ENCODE measurements at places on chromosomes 7 and 10.

GRCh38 chr7:112940314-112940732 lies 146.3 kb downstream of the GPR85 start:
- no peak for DNase-seq

DNA sequence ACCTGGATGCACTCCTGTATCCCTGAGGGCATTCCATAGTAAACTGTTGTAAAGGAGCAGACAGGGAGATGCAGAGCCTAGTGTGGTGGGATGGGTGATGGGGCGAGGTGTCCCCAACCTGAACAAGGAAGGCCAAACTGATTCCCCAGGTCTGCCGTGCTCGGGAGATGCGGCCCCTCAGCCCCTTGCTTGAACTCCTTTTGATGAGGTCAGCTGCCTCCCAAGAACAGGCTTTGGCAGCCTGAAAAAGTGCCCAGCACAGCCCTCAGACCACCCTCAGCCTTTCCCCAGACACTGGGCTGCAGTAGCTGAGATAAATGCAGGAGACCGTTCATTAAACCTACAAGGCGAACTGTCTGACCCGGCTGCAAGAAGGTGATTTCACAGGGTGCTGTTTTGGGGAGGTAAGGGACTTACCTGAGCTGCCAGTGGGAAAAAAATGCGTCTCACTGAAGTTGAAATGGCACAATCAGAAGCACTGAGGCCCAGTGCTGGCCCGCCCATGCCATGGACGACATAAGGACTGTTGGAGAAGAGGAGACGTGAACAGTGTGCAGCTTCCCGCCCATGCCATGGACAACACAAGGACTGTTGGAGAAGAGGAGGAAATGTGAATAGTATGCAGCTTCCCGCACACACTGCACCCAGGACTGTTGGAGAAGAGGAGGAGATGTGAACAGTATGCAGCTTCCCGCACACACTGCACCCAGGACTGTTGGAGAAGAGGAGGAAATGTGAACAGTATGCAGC lies 148.4 kb upstream of the FAM20C start:
- DNase-seq, result no peak

- DNase-seq, result no peak
These were observed 106.7 kb upstream of the CAV2 start for GRCh38 chr7:116392806-116393205.

- no peak for DNase-seq
These were observed 62.6 kb upstream of the EN2 start for GRCh38 chr7:155395176-155395797.

GRCh38 chr7:38168890-38169570 lies 9.0 kb upstream of the STARD3NL start:
- no peak for DNase-seq

GRCh38 chr7:155124706-155125105 lies 54.6 kb downstream of the HTR5A start:
- no peak for DNase-seq

DNA sequence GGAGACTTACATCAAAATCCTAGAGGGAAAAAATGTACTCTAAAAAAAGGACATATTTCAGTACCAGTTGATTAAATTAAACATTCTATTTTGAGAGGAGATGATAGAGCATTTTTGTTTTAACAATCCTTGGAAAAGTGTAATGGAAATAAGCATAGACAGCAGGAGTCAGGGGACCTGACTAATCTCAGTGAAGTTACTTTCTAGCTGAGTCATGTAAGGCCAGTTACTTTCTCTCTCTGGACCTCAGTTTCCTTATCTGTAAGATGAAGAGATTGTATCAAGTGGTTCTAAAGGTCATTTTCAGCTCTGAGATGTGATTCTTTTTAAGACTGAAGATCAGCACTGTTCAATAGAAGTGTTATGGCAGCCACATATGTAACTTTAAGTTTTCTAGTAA lies 44.1 kb downstream of the VTI1A start:
- no peak for DNase-seq

DNA sequence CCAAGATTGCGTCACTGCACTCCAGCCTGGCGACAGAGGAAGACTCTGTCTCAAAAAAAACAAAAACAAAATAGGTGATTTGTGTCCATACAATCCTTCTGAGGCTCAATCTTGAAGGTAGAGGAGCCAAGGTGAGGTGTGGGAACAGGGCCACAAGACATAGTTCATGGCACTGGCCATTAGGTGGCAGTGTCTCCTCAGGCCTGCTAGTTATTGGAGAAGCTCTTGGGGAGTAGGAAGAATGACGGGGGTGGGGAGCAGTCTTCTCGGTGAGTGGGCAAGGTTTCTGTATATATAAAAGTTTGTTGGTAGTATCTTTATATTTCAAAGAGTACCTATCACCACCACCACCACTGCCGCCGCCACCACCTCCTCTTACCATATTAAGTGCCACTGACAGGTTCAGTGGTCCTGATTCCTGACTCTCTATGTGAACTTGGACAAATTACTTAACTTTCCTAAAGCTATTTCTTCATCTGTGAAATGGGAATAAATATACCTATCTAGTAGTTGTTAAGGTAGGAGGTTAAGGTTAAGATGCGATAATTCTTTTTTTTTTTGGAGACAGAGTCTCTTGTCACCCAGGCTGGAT lies 24.0 kb downstream of the CCSER2 start:
- no peak for DNase-seq

- DNase-seq, result no peak
These were observed 49.0 kb downstream of the SLIT1 start for GRCh38 chr10:97136756-97137155.

GRCh38 chr7:51647931-51648351 lies 331.3 kb upstream of the COBL start:
- no peak for DNase-seq

- DNase-seq, result peak; percentile 37
These were observed 69.5 kb upstream of the ZNF438 start for GRCh38 chr10:31101123-31101522.

- no peak for DNase-seq
These were observed 75.9 kb downstream of the LMBR1 start for GRCh38 chr7:156816943-156817572.

GRCh38 chr10:119306514-119306951 lies 99.2 kb downstream of the GRK5 start:
- DNase-seq, result peak; percentile 29

- no peak for DNase-seq
These were observed 22.5 kb downstream of the CCDC186 start for GRCh38 chr10:114151486-114151885.

DNA sequence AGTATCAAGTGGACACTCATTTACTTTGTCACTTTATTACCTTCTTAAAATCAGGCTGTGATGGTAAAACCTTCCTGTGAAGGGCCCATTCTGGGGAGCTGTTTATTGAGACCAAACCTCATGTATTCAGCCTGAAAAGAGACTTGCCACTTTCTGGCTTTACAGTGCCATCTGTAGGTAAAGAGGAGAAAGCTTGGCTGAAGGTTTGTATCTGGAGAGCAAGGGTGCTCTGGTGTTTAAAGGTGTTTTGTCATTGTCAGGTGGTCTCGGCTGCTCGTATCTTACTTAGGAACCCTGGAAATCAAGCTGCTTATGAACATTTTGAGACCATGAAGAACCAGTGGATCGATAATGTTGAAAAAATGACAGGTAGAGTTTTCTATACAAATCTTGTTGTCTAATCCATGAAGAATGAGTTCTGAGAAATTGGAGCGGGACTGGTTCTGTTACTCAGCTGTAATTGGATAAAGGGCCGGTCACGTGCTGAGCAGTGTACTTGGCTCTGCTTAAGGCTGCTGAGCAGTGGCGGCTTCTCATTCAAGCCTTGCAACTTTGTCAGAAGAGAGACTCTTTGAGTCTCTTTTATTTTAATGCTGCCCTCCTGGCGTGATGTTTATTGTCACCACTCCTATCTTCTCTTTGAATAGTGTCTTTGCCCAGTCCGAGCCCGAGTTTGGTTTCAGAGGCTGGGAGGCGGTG lies 46.9 kb downstream of the AP3M1 start:
- DNase-seq, result no peak

GRCh38 chr7:142782922-142783900 lies 12.4 kb downstream of the PRSS2 start:
- peak; percentile 57 for DNase-seq

GRCh38 chr10:122419876-122420623 lies 34.4 kb upstream of the ARMS2 start:
- DNase-seq, result no peak

DNA sequence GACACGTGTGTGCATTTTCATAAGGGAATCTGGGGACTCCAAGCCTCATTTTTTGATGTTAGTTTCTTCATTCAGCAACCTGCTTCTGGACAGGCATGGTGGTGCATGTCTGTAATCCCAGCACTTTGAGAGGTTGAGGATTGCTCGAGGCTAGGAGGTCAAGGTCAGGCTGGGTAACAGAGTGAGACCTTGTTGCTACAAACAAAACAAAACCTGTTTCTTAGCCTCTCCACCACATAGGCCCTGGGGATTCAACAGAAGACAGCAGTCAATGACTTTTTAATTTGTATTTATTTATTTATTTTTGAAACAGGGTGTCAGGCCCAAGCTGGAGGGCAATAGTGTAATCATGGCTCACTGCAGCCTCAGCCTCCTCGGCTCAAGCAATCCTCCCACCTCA lies 6.9 kb upstream of the CYTH3 start:
- DNase-seq, result no peak

All from stimulated activated CD4-positive, alpha-beta T cell treated with anti-CD3 and anti-CD28 coated beads, Interleukin-1b, Interleukin-23, amount 100 ng/mL, for 1 hour (primary cell).